ENCODE measurements at places on chromosomes 3 and 15.
A peak's percentile ranks its signal among the peaks of the same experiment; 100 is the strongest.

DNA sequence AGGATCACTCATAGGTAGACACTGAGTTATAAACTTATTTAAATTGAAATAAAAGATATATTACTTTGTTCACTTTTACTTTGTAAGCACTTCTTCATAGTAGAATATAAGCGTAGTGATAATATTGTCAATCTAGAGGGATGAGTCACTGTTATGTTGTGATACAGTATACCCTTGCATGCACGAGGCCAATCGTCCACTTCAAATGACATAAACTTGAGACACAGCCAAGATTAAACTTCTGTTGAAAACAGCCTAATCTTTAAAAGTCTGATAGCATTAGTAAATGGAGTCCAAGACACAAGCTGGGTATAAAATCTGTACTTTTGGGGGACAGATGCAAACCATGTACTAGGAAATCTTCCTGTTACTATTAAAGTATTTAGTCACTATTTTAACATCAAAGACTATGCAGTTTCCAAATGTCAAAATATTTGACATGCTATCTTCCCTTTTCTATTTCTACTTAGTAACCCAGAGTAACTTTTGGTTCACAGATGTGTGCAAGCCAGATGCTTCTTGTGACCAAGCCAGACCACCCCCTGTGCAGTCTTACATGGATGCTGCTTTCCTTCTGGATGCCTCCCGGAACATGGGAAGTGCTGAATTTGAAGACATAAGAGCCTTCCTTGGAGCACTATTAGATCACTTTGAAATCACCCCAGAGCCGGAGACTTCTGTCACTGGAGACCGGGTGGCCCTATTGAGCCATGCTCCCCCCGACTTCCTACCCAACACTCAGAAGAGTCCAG, 85.3 kb downstream of the PIK3R4 start:
- peak; percentile 48 for DNase-seq

DNA sequence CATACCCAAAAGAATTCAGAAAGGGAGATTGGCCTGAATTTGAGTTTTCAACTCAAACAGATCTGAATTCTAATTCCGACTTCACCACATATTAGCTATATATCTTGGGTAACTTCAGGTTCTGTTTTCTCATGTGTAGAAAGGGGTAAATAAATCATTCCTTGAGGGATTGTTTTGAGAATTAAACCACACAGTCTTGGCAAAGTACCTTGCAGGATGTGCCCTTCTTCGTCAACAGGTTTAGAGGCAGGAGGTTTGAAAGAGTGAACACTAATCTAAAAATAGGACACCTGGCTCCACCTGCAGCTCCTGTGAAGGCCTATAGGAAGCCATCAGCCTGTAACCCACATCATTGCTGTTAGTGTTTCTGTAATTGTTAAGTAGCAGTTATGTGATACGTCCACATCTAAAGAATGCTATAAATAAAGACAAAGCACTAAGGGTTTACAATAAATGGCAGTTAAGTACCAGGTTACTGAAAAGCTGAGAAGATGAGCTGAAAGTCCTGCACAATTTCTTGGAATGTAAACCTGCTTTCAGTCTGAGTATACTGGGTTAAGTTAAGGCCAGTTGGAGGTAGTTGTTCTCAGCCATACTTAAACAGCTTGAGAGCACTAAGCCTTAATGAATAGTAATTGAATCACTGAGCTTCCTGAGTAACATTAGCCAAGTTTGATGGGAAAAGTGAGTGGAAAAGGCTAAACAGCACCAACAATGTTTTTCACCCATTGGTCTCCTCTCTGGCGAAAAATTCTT, 6.0 kb downstream of the CCDC80 start:
- no peak for DNase-seq

DNA sequence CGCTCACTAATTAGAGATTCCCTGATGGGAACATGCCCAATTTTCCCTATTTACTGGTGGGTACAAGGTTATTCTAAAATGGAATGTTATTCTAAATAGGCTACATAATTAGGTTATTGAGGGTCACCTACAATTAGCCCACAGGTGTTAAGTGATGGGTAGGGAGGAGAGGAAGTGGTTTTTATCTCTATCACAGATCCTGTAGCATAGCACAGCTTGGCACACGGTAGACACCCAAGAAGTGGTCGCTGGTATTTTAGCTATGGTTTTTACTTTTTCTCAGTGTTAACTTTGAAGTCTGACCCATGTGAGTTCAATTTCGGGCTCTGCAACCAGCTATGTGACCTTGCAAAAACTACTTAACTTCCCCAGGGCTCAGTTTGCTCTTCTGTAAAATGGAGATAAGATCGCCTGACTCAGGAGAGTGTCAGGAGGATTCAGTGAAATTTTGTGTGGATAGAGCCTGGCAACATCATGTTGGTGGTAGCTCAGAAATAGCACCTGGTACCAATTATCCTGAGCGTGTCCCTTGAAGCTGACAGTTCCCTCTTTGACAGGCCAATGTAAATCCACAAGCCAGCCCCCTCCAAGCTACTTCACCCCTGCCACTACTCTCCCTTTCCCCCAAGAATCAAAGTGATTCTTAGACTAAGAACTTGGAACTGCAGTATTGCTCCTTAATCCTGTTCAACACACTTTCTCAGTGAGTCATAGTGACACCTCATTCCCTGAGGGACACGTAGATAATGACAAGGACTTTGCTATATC, 8.7 kb upstream of the LMCD1 start:
- no peak for DNase-seq

DNA sequence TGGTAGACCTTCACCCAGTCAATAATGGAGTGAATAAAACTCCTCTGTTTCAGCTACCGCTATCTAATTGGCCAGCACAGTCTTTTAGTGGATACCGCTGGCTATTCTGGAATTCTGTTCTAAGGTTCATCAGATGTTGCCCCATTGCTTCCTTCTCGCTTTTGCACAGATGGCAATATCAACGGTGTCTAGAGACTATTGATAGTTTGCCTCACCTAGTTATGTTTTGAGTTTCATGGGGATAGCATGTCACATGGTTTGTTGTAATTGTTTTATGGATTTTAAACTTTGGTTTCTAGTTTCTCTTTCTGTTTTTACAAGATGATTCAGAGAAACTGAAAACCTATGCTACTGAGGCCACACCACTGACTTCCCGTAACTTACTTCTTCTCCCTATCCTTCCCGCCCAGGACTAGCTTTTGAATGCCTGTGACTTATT, 2.0 kb downstream of the XRN1 start:
- peak; percentile 49 for DNase-seq

DNA sequence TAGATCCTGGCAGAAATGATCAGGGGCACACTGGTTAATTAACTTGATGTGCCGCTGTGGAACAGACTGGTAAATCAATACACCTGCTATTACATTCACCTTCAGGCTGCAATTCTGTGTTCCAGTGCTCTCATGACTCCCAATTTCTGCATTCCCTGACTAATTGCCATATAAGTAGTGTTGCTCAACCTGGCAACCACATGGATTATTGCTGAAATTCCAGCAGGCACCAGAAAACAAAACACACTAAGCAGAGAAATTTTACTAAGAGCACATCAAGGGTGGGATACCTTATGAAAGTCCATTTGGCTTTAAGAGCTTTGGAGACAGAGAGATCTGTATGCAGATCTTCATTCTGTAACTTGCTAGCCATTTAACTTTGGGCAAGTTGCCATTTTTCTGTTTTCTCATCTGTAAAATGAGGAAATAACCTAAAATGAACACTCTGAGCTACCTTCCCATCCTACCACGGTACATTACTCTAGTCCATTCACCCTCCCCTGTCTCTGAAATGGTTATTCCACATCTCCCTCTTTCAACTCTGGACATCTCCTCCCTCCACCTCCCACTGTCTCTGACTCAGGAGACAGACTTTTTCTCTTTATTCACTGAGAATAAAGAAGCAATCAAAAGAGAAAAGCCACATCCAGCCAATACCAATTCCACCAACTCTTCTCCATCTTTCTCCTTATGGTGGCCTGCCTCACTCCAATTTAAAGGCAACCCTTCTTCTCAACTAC, 54.6 kb downstream of the STAC start:
- DNase-seq, result peak; percentile 5

DNA sequence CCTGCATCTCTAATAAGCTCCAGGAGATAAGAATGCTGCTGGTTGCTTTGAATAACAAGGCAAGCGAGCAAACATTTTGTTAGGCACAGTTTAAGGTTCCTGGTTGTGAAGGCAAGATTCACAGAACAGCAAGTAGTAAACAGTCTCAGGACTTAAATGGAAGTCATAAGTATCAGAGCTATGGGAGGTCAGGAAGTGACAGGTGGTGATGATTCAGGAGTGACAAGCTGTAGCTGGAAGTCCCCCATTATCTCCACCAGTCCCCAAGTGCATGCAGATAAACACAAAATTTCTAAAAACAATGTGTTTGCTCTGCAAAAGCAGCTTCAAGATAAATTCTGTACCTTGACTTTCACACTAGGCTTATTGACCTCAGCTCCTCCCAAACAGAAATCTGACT, 3.3 kb downstream of the FETUB start:
- DNase-seq, result no peak

DNA sequence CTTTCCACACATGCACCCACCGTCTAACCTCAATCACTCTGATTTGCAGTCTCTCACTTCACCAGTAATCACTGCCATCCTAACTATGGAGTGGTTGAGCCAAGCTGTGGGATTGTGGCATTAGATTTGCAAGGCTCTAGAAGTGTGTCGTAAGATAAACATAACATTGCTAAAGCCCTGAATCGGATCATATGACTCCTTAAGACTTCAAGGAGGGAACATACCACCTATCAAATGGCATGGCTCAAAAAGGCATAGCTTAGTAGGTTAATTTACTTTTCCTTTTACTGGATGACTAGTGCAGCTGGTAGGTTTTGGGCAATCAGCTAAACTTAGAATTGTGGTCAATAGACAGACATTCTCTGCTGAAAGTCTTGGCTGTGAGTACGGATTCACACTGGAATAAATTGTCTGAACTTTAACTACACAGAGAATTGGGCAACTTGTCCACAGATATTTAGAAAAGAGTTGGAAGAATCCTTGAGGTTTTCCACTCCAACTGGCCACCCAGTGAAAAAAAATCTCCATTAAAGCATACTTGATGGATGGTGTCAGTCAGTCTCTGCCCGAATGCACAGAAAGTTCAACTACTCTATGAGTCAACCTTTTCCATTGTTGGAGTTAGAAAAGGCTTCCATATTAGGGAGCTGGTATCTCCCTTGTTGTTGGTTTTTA, 476.7 kb upstream of the CBLB start:
- DNase-seq, result peak; percentile 91

- DNase-seq, result no peak
These were observed 17.3 kb downstream of the STIMATE start for GRCh38 chr3:52880047-52880446.

- no peak for DNase-seq
These were observed 806.6 kb downstream of the SQOR start for GRCh38 chr15:46441294-46442062.

DNA sequence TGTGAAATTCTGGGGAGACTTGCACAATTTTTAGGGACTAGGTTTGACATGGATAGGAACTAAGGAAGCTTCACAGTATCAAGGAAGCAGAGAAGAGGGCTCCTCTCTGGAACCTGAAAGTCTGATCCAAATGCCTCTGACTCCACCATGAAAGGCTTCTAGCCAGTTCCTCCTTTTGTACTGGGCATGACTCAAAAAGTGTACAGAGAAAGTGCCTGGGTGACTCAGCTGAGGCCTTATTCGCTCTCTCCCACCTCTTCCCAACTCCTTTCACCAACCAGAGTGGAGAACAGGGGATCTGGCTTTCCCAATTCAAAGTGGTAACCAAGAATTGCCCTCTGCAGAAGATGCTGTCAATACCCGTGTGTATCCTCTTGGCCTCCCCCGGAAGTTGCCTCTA, 342.9 kb upstream of the PROK2 start:
- DNase-seq, result peak; percentile 42

- no peak for DNase-seq
These were observed 63.6 kb upstream of the MEF2A start for GRCh38 chr15:99502182-99502581.

DNA sequence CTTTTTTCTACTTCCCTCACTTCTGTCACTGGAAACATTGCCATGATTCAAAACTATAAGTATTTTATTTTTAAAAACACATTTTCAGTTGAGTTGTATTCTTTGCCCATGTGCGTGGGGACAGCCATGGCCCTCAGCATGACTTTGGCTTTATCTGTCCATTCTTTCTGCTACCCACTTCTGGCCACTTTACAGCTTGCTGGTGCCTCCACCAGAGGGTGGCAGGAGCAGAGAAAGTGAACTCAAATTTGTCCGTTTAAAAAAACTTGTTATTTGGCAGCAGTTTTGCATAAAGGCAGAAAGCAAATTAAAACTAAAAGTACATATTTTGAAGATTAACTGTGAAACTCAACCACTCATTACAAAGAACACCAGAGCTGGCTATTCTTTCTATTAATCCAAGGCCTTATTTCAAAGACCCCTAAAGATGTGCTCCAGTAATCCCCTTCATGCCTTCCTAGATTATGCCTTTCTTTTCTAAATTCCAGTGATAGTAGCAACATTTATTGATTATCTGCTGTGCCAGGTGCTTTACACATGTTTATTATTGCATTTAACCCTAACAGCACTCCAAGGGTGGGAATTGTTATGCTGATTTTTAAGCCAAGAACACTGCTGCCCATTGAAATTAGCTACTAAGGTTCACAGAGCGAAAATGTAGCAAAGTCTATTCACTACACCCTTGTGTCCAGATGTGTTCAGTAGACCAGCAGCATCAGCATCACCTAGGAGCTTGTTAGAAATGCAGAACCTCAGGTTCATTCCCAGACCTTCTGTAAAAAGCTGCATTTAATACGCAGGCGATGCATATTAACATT, 134.8 kb downstream of the THRB start:
- no peak for DNase-seq

GRCh38 chr3:107633327-107634098, 110.8 kb downstream of the BBX start:
- DNase-seq, result no peak

- peak; percentile 56 for DNase-seq
These were observed 383.0 kb downstream of the NTRK3 start for GRCh38 chr15:87873516-87873915.

DNA sequence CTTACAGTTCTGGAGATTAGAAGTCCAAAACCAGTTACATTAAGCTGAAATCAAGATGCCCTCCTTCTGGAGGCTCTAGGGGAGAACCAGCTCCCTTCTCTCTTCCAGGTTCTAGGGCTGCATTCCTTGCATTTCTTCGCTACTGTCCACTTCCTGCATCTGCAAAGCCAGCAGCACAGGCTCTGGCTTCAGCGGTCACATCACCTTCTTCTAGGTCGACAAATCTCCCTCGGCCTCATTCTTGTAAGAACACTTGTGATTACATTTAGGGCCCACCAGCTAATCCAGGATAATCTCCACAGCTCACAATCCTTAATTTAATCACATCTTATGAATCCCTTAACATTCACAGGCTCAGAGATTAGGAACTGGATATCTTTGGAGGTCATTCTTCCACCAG, 73.8 kb downstream of the MINAR1 start:
- no peak for DNase-seq

GRCh38 chr3:29577250-29577649, 296.4 kb downstream of the RBMS3 start:
- no peak for DNase-seq

DNA sequence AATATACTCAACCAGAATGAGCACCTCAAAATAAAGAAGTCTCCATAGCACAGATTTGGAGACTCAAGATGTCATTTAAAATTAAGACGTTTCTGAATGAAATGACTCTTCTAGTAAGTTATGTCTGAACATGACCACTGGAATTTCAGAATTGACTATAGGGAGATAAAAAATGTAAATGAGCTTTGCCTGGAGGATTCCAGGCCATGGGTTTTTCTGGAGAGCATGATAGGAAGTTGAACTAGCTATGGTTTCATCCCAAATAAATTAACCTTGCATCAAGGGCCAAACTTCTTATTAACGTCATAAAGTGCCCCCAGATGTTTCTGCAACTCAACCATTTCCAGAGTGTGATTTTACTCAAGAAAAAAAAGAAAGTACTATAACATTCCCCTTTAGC, 222.6 kb upstream of the NR2F2 start:
- peak; percentile 13 for DNase-seq

All from cardiac fibroblast (primary cell).